GDM1 (cell line): ENCODE measurements at places on chromosomes 2 and 18.

GRCh38 chr2:67799886-67800285 is 262.9 kb downstream of the C1D start:
- DNase-seq = no peak

DNA sequence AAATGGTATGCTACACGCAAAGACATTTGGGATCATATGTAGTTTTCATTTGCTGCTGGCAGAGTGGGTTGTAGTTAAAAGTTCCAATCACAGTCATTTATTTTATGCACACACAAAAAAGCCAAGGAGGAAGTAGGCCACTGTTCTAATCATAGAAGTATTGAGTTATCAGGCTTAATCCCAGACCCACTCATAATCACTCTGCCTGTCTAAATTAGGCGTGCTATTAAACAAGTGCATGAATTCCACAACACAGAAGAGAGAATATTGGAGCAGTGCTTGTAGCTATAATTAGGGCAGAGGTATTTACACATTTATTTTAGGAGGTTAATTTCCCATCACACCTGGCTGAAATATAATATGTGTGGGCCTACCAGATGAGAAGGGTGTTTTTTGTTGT is 65.7 kb upstream of the FIGN start:
- DNase-seq = no peak

- no peak for DNase-seq
These were observed 279.9 kb downstream of the ALPK2 start for GRCh38 chr18:58348951-58349350.

GRCh38 chr2:216648105-216648504 is 14.9 kb downstream of the IGFBP2 start:
- DNase-seq = no peak
